ENCODE measurements at places on chromosomes 12 and 14.

- ATAC-seq = no peak
Measured at GRCh38 chr14:98931126-98931525, 340.9 kb downstream of the BCL11B start.

DNA sequence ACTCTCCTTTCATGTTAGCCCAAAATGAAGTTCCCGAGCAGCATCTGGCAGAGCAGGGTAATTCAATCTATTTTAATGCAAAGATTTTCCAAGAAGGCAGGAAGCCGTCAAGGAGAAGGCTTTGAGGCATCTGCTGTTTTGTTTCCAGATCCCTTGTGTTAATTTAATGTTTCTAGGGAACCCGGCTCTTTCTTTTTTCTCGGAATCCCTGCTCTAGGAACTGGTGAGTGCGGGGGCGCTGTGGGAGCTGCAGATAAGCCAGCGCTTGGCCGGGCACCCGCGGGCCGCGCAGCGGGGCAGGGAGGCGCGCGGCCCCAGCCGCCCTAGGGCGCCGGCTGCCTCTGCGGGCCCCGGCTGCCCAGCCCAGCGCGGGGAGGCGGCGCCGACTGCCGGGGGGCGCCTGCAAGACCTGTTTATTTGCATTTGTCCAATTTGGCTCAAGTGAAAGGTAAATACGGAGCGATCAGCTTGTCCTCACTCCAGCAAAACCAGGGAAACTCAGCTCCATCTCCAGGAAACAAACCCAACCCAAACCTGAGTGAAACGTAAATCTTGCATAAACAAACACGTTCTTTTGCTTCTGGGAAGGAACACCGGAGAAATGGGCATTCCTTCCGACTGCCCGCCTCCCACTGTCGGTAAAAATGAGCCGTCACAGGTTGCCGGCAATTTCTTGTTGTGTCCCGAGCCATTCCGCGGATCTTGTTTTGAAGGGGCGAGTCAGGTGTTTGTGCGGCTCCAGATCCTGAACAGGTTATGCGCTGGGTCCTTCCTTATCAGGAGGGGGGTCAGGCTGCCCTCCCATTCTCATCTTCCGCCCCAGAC, 65.1 kb downstream of the CRADD start:
- ATAC-seq = peak; percentile 88

GRCh38 chr12:120468821-120469449, 613 bp downstream of the SRSF9 start:
- peak; percentile 4 for ATAC-seq

- no peak for ATAC-seq
Measured at GRCh38 chr12:2011643-2012607, 7.7 kb upstream of the DCP1B start.

- ATAC-seq = no peak
Measured at GRCh38 chr14:103832046-103832445, 15.3 kb downstream of the PPP1R13B start.

DNA sequence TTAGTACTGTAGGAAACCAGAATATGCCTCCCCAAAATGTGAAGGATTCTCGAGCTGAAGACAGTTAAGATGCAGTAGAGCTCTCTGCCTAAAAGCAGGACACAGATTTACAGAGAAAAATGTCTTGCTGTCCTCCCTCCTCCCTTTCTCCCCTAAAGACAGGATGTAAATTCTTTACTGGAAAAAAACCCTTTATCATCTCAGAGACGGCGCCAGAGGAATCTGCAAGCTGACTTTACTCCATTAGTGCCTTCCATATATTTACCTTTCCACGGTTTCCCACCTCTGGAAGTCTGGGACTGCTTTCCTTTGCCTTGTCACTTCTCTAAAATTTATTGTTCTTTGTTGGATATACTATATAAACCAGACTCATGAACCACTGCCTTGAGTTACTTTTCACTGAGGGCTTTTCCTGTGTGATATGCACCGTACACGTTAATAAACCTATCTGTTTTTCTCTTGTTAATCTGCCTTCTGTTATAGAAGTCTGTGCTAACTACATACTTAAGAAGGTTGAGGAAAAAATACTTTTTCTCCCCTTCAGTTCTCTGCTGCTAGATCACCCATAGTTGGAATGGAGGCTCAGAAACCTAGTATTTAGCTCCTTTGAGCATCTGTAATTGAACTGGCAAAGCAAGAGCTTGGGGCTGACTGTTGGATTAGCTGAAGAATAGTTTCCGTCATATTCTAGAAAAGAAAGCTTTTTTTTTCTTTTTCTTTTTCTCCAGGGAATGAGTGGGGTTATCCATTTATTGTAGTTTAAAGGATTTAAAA, 99.9 kb downstream of the RAD51B start:
- no peak for ATAC-seq

- ATAC-seq = no peak
Measured at GRCh38 chr12:11630046-11630706, 19.3 kb upstream of the ETV6 start.

- ATAC-seq = no peak
Measured at GRCh38 chr14:74038020-74038859, 19.1 kb downstream of the BBOF1 start.

DNA sequence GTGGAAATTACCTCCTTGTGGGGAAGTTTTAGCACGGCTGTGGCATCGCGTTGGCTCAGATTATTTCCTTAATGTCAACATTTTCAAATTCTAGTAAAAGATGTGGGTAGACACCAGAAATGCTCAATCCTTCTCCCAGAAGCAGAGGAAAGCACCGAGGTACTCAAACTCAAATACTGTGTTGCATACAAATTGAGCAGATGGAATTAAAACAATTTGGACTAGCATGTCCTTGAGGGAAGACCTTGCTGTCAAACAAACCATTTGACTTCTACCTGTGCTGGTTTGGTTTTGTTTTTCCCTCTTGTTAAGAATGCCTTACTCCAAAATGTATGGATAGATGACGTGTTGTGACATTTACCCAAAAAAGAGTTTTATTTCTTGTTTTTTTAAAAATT, 136.4 kb downstream of the CNTN1 start:
- ATAC-seq = no peak

DNA sequence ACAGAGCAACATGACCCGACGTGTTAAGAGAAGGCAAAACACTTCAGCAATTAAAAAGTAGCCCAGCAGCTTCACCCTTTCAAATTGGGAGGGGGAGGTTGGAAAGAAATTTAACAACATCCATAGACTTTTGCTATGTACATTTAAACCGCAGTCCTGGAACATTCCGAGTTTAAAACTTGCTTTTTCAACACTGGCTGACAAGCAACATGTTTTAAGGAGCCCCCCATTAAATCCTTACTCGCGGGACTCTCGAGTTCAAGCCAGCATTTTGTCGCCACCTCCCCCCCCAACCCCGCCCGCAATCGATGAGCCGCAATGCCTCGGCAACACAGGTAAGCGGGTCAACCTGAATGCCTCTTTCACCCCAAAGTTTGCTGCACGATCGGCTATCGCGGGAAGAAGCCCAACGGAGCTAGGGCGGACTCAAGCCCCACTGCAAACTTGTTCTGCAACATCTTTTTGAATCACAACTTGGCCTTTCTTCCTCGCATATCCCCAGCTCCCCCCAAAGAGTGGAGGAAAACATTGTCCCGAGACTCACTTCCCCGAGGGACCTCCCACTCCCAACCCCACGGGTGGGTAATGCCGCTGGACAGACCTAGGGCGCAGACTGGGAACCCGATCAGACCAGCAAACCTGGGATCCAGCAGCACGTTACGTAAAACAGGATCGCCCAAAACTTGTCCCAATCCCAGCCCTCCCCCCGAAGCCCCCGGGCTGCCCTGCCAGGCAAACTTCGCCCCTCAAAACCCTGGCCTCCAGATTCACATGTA, 777 bp downstream of the ZFP36L1 start:
- ATAC-seq = no peak

DNA sequence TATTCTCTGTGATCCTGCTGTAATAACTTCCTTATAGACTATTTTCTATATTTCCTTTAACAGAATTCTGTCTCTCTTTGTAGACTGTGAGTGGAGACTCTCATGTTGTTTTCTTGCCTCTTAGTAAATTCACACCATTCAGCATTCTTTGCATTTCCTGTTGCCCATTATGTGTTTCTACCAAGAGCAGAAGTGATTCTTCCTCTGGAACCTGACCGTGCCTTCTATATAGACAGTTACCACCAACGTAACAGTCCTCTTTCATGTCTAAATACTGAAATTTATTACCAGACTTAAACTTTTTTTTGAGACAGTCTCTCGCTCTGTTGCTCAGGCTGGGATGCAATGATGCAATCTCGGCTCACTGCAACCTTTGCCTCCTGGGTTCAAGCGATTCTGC, 31.1 kb downstream of the METAP2 start:
- ATAC-seq = no peak

DNA sequence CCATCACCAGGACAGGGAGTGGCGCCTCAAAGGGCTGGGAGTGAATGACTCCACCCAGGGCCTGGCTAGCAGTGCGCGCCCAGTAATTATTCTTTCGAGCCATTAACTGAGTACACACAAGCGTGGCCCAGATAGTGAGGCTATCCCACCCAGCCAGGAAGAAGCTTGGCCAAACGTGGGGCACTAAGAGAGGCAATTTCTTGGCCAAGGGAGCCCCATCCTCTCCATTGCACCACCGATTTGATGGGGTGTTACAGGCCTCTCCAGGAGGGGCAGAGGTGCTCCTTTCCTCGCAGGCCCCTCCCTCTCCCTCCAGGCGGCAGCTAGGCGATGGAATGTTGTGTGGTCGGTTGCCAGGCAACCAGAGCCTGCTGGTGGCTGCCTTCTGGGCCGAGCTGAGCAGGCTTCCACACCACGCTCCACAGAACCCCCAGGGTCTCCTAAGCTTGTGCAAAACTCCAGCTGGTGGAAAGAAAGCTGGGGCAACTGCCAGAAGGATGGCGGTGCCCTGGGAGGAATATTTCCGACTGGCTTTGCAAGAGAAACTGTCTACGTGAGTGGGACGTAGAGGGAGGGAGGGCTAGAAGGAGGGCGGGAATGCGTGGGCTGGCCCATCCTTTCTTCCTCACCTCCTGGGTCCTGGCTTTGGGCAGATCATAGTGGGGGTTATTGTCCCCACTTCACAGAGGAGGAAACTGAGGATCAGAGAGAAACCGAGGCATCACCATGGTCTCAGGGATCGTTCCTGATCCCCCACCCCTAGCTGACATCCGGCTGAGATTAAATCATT, at the start of gene CFAP73:
Gene CFAP73, plus strand, starts transcription at position 364 of the 790 bp plus-strand sequence. Its CDS starts 134 bp downstream, at position 498.
- peak; percentile 36 for ATAC-seq

- ATAC-seq = no peak
Measured at GRCh38 chr14:54664961-54665360, 98.0 kb downstream of the SAMD4A start.

DNA sequence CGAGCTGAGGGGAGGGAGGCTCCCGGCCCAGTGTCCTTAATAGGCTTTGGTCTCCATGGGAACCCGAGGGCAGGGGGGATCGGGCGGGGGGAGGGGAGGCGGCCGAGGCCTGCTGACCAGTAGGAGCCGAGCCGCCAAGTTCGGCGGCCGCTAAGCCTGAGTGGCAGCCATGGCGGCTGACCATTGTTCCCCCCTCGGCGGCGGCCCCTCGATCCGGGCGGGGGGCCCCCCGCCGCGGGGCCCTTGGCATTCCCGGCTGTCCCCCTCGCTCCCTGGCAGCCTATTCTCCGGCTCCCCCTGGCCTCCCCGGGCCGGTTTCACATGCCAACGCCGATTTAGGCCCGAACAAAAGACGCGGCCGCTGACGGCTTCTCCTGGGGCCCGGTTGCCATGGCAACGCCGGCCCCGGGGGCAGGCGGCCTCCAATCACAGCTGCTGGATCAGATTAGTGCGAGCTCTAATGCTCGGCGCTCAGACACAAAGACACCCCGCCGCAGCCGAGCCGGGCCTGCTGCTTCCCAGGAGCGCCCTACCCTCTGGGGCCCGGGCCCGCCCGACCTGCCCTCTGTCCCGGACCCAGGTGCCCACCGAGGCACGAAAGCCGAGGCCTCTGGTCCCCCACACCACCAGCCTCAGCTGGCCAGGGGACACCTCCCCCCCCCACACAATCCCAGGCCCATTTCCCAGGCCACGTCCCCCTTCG, 7.3 kb downstream of the MSI1 start:
- peak; percentile 66 for ATAC-seq

- ATAC-seq = peak; percentile 71
Measured at GRCh38 chr14:21104448-21105060, 3.7 kb downstream of the TMEM253 start.

DNA sequence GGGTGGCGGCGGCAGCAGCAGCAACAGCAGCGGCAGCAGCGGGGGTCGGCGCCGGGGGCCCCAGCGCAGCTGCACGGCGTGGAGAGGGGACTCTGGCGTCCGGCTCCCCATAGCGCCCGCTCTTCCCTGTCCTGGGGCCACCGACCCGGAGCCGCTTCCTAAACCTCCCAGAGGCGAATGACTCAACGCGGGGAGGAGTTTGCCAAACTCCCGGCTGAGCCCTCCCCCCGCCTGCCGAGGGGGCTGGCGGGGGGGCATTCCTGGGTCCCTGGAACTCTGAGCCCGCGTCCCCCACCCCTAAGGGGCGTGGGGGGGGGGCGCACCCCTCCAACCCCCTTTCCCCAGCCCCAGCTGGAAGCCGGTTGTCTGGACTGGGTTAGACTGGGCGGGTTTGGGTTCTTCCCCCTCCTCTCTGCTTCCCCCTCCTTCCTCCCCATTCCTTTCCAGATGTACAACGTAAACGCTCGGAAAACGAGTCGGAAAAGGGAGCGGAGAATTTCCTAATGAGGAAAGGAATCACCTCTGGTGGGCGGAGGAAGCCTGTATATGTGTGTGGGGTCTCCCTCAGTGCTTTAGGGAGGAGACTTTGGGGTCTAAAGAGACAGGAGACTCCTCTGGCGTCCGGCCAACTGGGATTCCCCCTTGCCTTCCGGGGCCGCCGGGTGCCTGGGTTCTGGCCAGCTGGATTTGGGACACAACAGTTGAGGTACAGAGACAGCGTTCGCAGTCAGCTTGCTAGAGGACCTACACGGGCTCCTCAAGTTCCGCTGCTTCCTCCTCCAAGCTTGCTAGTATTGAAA, at the start of gene ITGA5:
Gene ITGA5, minus strand, starts transcription at position 179 of the 800 bp plus-strand sequence. Its CDS starts 68 bp downstream, at position 111.
- ATAC-seq = peak; percentile 72

- ATAC-seq = no peak
Measured at GRCh38 chr14:86613126-86613525, 1083.2 kb downstream of the FLRT2 start.

GRCh38 chr14:104717646-104718045, 6.4 kb upstream of the ADSS1 start:
- ATAC-seq = no peak

DNA sequence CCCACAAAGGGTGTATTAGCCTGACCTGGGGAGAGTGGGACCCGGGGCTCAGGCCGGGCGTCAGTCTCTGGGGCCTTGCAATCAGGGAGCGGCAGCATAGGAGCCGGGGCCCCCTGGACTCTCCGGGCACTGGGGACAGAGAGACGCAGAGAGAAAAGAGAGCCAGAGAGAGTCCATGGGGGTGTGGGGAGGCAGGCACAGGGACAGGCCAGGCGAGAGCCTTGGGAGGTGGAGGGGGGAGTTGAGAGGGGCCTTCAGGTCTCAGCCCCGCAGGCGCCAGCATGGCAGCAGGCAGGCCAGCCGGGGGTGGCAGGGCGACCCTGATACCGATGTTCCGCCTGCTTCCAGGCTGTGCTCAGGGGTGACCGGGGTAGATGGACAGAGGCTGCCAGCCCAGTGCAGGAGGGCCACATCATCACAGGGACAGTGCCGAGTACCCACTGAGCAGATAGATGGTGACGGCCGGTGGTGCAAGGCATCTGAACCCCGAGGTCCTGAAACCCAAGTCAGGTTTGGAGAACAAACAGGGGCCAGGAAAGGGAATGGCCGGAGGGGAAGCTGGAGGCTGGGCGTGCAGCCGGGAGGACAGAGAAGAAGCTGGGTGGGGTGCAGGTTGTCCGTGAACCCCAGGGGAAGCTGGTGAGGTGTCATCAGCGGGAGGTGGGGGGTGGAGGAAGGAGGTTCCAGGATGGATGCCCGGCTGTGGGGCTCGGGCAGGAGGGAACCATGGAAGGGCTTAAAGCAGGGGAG, 2.9 kb downstream of the EXOC3L4 start:
- no peak for ATAC-seq

- peak; percentile 76 for ATAC-seq
Measured at GRCh38 chr14:36661506-36662257, at the start of gene PAX9. Gene PAX9, plus strand, starts transcription at chr14:36661860. Its CDS starts 230 bp downstream, at chr14:36662090.

GRCh38 chr12:111521801-111522200, 77.3 kb downstream of the ATXN2 start:
- ATAC-seq = no peak

Measured in gastroesophageal sphincter (tissue), 4 donors.